ENCODE measurements at places on chromosomes 11 and 22.

DNA sequence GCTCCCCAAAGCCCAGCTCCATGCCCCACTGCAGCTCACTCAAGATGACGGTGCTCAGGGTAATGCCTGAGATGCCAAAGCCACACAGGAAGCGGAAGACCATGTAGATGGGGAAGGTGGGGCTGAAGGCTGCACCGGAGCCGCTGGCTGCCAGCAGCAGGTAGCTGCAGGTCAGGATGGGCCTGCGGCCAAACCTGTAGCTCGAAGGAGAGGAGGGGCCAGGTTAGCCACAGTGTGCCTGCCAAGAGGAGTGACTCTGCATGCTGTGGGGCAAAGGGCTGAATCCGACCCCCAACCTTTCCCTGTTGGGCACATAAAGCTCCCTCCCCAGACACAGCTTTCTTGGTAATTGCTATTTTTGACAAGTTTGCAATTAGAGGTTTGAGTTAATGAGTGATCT is 14.9 kb upstream of the SLC22A6 start:
- DNase-seq = no peak

DNA sequence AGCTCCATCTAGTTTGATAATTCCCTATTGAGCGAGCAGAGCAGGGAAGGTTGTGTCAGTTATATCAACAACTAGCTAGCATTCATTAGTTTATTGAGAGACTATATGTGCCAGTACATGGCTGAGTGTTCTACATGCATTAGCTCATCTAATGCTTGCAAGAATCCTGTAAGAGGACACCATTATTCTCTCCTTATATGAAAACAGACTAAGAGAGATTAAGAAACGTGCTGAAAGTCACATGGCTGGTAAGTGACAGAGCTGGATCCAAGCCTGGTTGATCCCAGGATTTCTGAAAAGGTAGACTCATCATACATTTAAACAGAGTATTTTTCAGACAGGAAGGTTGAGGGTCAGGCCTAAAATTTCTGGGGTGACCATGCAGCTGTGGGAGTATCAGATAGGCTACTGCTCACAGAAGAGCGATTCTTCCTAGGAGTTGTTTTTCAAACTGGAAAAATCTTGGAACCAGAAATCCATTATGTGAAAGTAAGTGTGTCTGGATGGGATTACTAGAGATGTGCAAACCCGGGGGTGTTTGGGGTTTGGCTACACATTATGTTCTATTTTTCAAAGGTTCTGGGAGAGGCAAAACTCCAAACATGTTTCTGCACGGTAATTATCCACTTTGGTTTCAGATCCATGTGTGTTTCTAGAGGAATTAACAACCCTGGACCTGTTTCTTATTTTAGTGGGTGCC is 213.3 kb downstream of the FAM76B start:
- no peak for DNase-seq

- no peak for DNase-seq
Observed at GRCh38 chr11:69013009-69013951, at the start of gene MRGPRF. TSS of gene MRGPRF (minus strand) at chr11:69013246. CDS start at chr11:69009901, 3,345 bp downstream.

DNA sequence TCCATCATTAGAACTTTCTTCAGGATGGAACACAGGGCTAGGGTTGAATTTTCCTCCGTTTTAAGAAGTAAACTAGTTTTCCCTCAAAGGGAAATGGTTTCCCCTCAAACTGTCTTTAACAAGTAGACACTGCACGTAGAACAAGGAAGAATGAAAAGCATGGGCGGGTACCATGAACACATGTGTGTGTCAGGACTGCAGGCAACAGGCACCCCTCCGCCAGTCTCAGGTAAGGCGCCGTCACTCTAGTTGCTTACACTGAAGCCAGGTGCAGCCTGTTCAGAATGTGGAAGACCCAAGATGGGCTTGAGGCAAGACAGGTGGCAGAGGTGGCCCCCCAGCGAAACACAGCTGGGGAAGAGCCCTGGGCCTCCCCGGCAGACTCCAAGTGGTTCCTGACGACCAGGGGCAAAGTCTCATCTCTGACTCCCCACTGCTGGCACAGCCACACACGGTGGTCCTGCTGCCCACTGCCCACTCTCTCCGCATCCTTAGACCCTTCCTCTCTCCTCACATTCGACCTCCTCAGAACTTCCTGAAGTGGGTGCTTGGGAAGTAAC is 25.4 kb upstream of the MOB2 start:
- DNase-seq = no peak

DNA sequence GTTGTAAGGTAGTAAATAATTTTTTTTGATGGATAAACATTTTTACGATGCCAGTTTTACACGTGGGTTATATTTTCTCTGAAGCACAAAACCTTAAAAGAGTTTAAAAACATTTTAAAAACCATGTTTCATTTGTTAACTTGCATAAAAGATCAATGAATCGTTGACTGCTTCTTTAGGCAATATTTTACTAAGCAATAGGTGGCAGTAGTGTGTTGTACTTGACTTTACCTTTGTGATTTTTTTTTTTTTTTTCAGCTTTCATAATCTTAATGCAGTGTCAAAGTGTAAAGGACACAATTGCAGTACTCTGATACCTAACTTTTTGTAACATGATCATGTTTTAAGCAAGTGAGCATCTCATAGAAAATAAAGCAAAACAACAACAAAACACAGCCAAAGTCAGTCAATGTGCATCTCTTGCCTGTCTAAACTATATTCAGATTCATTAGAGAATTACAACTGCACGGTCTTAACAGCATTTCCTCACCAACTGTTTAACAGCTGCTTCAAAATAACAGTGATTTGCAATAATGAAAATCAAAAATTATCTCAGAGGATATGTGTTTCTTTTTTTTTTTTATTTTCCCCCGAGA is 27.7 kb downstream of the DNAJC24 start:
- DNase-seq = no peak

GRCh38 chr11:74255741-74256375 is 55.6 kb downstream of the P4HA3 start:
- peak; percentile 35 for DNase-seq

All from activated T-helper 1 cell treated with anti-CD3 and anti-CD28 coated beads, Interleukin-12 subunit alpha, Interleukin-12 subunit beta, Interleukin-2, Interleukin-4 antibody, amounts not matched to agents 30 ng/mL and 10 ng/mL and 1 ng/mL, durations not matched to agents 14 hours and 24 hours and 36 hours (primary cell).